ENCODE measurements at places on chromosomes 3 and 15. TPM values are rescaled to one million over a fixed set of nuclear protein-coding genes. Genes with fewer than 3 reads are reported as not detected.
A peak's percentile ranks its signal among the peaks of the same experiment; 100 is the strongest.

The CCDC54 gene
- total RNA-seq, result not detected

The ISLR gene
- 59.8 TPM for total RNA-seq

The MASP1 gene
- total RNA-seq, result 15.3 TPM

The CHL1 gene
- total RNA-seq, result 12.8 TPM

The GADL1 gene
- 0.14 TPM for total RNA-seq

DNA sequence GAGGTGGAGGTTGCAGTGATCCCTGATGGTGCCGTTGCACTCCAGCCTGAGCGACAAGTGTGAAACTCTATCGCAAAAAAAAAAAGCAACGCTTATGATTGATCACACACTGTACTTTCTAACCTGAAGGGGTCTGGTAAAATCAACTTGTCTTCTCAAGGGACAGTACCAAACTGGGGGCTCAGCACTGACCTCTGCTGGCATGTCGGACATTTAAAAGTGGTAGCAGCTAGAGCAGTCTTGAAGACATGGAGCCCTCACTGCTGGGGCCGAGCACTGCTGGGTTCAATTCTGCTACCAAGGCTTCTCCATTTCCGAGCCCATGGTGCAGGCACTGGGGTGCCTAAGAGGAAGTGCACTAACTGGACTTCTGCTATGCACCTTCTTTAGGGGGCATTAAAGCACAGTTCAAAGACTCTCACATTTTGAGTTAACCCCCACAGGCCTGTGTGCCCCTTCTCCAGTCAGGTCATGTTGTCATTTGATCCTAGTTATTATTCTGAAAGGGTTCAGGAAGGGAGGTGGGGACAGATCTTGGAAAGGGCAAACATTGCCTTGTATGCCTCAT, 26.4 kb upstream of the LAMP3 start:
- DNase-seq, result no peak

DNA sequence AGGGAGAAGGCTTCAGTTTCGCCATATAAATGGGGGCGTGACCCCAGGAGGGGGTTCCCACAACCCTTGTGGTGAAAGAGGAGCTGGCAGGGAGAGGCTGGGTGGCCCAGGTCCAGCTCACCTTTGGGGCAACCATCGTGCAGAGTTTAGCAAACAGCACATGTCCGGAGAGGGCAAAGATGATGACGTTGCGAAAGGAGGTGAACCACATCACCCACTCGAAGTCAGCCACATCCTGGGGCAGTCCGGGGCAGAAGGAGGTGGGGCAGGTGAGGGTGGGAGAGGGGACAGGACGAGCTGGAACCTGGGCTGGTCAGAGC, 3.7 kb downstream of the HHATL start:
- no peak for DNase-seq

GRCh38 chr15:75112278-75112847, 89.0 kb downstream of the PPCDC start:
- no peak for DNase-seq

- DNase-seq, result no peak
These were observed 375.1 kb downstream of the FOXP1 start for GRCh38 chr3:71208211-71209095.

DNA sequence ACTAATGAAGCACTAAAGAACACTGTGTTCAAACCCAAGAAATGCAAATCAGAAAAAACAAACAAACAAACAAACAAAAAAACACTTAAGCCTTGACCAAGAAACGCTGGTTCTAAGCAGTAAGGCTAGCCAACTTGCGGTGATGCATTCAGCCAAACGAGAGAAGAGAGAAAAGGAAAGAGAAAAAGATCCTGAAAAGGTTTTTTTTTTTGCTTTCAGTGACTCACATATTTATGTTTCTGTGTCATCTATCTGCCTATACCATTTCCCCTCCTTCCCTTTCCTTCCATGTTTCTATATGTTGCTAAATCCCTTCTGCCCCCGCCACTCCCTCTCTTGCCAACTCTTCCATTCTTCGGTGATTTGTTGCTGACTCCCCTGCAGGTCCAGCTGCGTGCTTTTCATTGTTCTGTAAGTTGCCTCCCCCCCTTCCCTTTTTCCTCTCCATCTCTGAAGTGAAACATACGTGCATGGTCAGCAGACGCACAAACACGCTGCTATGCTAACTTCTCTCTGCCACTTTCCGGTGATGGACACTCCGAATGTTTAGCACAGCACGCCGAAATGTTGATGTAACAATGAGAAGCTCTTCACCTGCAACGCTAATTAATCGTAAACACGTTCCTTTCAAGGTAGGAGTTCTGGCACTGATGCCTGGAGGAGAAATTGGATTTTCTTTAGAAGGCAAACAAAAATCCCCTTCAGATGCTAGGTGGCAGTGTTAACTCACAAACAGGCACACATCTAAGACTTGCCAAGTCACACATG, 154.4 kb downstream of the TUSC7 start:
- DNase-seq, result peak; percentile 65

- no peak for DNase-seq
These were observed 63.6 kb downstream of the PCSK6 start for GRCh38 chr15:101425787-101426365.

GRCh38 chr3:72739531-72740466, 108.4 kb downstream of the SHQ1 start:
- no peak for DNase-seq

GRCh38 chr15:56286213-56286612, 42.5 kb upstream of the RFX7 start:
- DNase-seq, result no peak

DNA sequence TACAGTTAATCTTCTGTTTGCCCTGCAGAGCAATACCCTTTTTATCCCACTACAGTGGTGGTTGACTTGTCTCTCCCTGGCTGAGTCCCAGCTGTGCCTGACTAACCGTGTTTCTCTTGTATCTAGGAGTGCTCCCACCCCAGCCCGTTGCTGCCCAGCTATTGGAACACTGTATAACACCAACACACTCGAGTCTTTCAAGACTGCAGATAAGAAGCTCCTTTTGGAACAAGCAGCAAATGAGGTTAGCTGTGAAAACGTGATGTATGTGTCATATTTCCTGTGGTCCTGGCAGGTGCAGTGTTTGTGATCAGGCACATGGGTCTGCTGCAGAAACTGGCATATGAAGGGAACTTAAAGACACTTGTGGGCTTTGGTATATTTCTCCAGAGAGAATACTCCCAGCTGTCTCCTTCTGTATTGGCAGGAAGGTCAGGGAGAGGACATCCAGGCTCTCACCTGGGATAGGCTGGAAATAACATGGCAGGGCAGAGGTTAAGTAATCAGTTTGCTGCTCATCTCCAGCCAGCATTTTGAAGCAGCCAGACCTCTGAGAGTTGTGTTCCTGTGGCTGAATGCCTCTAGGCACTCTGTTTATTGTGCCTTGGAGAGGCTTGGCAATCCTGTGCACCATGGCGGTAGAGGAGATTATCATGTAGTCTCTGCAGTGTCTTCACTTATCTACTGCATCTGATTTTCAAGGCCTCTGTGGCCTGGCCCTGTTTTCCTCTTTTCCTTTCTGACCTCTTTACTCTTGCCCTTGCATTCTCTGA, 34.8 kb downstream of the ATG7 start:
- no peak for DNase-seq
